ENCODE measurements at places on chromosomes 13 and 19.

DNA sequence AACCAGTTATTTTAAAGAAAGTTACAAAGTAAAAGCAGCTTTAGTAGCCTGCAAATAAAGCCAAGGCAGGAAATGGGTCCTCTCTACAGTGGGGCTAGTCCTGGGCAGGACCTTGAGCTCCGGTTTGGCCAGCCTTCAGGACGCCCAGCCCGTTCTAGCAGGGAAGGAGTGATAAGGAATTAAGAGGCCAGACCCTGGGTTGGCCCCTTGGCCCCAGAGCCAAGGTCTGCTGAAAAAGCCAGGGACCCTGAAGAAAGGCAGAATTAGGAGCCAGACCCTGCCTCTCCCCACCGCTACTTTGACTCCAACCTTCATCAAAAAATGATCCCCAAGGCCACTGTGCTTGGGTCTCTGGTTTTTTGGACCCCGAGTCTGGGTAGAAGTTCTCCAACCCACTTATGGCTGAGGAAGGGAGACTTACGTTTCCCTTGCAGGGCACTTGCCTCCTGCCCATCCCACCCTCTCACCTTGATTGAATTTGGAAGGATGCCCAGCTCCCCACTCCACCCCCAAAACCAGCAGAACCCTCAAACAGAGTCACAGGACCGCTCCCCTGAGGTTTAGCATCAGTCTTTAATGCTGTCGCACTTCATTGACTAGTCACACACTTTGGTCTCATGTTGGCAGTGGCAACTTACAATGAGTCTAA lies 3.9 kb downstream of the DNAJB1 start:
- DNase-seq: no peak

- DNase-seq: no peak
Measured at GRCh38 chr13:50766013-50766412, 77.5 kb downstream of the DLEU7 start.

- peak; percentile 16 for DNase-seq
Measured at GRCh38 chr13:66563076-66563475, 667.1 kb downstream of the PCDH9 start.

GRCh38 chr13:113635048-113635420 lies 23.0 kb downstream of the ATP4B start:
- no peak for DNase-seq

DNA sequence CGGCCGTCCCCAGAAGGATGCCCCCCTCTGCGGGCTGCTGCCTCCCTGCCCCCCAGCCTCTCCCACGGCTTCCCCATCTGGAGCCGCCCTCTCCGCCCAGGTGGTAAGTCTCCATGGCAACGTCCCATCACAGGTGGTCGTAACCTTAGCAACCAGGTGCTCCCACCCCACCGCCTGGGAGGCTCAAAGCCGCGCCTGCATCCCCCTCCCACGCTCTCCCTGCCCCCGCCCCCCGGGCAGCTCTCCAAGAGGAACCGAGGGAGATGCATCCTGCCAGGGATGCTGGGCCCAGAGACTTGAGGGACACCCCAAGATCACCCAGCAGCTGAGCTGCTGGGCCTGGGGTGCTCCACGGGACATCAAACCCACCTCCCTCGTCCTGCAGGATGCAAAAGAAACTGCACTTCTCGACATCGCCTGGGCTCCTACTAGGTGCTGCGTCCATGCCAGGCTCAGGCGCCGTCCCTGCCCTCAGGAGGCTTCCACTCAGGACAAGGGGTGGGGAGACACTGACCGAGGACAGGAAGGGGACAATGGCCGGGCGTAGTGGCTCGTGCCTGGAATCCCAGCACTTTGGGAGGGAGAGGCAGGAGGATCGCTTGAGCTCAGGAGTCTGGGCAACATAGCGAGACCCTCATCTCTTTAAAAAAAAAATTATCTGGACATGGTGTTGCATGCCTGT lies 5.0 kb upstream of the LINGO3 start:
- DNase-seq: no peak

GRCh38 chr13:72541674-72542073 lies 185.8 kb downstream of the MZT1 start:
- no peak for DNase-seq

- DNase-seq: no peak
Measured at GRCh38 chr13:90950160-90950559, 397.3 kb upstream of the MIR17HG start.

GRCh38 chr13:30466841-30467252 lies 1.1 kb upstream of the HMGB1 start:
- peak; percentile 20 for DNase-seq

GRCh38 chr13:45702088-45702487 lies at the start of gene CBY2:
Gene CBY2 (plus strand): TSS chr13:45702320. CDS start chr13:45702391, 71 bp downstream.
- DNase-seq: no peak

DNA sequence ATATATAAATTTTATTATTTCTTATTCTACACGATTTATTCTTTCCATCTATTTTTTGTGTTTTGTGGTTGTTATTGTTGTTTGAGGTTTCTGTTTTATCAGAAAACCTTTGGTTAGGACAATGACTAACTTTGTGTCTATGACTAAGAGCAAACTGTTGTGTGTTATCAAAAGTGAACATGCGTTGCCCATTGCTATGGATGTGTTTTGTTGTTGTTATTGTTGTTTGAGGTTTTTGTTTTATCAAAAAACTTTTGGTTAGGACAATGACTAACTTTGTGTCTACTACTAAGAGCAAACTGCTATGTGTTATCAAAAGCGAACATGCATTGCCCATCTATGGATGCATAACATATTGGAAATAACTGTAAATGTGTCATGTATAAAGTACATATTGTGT lies 692.3 kb downstream of the SLITRK1 start:
- DNase-seq: no peak
